ENCODE measurements at places on chromosomes 16 and 17.

GRCh38 chr16:85995541-85996423 lies 96.8 kb downstream of the IRF8 start:
- DNase-seq = no peak

GRCh38 chr16:78376452-78376851 lies 277.0 kb downstream of the WWOX start:
- no peak for DNase-seq

GRCh38 chr16:57534337-57534880 lies 2.0 kb downstream of the CCDC102A start:
- no peak for DNase-seq

GRCh38 chr16:10536814-10537389 lies 43.5 kb downstream of the EMP2 start:
- no peak for DNase-seq
